Fibroblast of upper back skin (primary cell): ENCODE measurements at places on chromosomes 16 and 17.

DNA sequence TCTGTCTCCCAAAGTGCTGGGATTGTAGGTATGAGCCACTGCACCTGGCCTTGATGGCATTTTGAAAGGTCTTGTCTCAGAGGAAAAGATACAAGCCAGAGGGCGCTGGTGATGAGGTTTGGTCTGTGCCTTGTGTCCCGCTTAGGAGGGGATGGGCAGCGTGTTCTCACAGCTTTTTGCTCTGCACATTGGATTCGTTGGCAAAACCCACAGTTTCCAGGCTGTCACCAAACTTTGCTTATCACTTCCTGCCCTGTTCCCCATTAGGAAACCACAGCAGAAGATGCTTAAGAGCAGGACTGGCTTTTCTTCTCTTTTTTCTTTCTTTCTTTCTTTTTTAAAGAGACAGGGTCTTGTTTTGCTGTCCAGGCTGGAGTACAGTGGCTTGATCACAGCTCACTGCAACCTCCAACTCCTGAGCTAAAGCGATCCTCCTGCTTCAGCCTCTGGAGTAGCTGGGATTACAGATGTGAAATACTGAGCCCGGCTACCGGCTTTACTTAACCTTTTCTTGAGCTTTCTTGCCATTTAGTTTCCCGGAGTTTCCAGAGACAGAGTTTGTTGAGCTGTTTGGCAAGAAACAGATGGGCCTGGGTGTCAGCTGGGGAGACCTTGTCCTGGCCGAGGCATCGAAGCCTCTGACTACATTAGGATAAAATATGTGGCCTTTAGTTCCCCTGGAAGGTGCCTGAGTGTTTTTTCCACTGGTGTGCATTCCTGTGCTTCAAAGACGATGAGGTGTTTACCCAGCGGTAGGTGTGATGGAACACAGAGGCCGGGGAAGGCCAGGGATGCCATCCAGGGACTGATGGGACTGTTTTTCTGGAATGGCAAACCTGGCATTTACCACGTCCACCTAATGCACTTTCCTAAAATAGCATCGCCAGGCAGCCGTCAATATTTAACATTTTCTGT is 112.9 kb downstream of the ABCC1 start:
- no peak for DNase-seq

DNA sequence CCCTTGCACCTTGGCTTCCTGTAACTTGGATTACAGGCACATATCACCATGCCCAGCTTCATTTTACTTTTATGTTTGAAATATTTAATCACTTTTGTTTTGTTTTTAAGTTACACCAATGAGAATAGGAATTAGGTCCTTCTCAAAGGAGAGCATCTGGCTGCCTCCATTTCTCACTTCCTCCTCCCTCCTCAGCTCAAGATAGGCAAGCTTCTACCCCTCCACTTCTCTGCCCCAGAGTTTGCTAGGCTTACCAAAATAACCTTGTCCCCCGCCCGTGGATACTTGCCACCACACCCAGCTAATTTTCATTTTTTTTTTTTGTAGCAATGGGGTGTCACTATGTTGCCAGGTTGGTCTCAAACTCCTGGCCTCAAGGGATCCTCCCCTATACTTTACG is 17.9 kb downstream of the GABARAPL2 start:
- DNase-seq = no peak

DNA sequence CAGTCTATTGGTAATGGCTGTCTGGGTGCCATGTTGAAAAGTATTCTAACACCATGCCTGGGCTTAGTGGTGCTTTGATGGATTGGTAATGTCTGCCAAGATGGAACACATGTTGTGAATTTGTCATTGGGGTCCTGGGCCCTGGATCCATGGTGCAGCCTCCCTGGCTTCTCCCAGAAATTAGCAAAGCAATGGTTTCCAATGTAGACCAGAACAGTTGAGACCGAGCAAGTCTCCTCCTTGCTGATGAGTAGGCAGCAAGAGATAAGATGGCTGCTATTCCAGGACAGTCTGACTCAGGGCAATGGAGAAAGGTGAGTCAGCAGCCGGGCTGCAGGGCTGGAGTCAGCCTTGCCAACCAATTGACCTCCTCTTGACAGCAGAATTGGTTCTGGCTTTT is 30.8 kb downstream of the GPR139 start:
- DNase-seq = no peak

DNA sequence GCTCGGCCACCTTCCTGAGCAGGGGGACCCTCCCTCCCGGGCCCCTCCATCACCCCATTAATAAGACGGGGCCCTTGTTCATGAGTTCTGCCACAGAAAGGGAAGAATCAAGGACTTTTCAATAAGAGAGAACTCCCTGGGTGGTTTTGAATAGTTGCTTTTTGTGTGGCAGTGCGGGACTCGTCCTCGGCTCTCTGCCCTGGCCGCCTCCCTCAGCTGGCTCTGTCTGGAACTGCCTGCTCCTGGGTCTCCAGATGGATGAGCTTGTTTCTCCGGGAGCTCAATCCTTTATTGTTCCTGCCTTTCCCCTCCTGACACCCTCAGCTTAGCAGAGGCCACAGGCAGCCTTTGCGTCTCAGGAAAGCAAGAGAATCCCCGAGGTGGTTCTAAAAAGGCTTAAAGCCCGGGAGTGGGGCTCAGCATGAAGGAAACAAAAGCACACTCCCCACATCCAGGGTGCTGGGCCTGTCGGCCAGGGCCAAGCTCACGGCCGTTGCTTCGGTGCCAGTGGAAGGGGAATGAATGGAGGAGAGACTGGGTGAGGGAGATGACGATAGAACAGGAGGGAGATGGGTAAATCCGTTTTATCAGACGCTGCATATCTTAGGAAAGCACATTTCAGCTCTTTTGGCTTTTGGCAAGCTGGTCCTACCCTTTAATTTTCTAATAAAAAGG is 60.2 kb downstream of the RAI1 start:
- DNase-seq = no peak
